ENCODE measurements at places on chromosomes 16 and 17.

DNA sequence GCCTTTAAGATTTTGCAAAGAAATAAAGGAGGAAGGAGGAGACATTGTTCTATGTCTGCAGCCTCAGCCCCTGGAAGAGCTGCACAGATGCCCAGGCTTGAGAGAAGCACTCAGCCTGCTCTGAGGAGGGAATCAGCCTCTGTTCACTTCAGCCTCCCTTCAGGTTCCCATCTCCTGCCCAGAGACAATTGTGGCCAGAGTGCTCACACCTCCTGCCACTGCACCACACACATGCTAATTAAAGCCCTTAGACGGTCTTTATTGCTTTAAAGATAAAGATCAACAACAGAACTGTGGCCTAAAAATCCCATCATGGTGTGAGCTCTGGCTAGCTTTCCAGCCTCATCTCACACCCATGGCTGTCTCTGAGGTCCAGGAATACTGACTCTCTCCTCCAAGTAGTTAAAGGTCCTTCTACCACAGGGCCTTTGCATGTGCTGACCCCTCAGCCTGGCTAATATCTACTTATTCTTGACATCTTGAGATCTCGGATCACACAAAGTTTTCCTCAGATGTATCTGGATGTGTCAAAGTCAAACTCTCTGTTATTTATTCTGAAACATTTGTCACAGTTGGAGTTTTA lies 33.8 kb downstream of the CHD9NB start:
- no peak for DNase-seq

DNA sequence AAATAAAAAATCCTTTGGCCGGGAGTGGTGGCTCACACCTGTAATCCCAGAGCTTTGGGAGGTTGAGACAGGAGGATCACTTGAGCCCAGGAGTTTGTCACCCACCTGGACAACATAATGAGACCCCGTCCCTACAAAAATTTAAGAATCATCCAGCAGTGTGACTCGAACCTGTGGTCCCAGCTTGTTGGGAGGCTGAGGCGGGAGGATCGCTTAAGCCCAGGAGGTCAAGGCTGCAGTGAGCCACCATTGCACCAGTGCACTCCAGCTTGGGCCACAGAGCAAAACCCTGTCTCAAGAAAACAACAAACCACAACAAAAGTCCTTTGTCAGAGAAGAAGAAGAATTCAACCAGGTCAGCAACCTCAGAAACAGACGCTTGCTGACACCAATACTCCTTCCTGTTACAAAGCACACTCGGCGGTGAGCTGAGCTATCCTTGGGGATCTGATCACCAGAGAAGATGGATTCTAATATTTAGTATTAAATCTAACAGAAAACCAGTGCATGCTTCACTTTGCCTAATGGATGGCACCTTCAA lies 12.9 kb upstream of the PVALEF start:
- peak; percentile 68 for DNase-seq

GRCh38 chr17:8126491-8127066 lies 2.7 kb upstream of the HES7 start:
- no peak for DNase-seq

DNA sequence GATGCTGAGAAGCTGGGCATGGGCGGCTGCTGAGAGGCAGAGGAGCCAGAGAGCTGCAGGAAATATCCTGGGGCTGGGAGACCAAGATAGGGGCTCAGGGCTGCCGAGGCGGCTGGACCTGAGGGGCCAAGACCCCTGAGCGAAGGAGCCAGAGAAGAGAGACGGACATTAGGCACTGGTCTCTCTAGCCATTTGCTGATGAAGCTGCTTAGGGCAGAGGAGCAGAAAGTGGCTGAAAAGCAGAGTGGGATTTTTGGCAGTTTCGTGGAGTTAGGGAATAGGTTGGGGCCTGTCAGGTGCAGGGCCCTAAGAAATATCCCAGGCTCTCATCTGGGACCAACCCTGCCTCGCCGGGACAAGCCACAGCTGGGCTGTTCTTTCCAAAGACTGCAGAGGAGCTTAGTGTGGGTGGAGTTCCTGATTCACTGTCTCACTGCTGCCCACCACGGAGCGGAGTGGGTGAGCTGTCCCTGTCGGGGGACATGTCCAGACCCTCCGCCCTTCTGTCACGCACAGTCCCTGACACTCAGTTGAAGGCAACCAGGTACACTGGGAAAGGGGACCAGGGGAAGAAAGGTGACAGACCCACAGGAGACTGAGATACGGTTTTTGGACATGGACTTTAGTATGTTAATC lies 11.3 kb upstream of the DNASE1 start:
- DNase-seq, result peak; percentile 39
